Activated CD4-positive, alpha-beta memory T cell treated with anti-CD3 and anti-CD28 coated beads, Interleukin-2, amount 10 ng/mL, durations not matched to agents 7 days and 5 days (primary cell): ENCODE measurements at places on chromosomes 6 and 20.

- no peaks in the 10 kb centered on the region for H3K27me3 ChIP-seq
- H3K4me3 ChIP-seq = no peak overlapping the region
- no peak overlapping the region for H3K27ac ChIP-seq
- DNase-seq = no peak
- H3K36me3 ChIP-seq = no peaks in the 10 kb centered on the region
Measured at GRCh38 chr6:120378582-120379220, 955.6 kb downstream of the TBC1D32 start.

DNA sequence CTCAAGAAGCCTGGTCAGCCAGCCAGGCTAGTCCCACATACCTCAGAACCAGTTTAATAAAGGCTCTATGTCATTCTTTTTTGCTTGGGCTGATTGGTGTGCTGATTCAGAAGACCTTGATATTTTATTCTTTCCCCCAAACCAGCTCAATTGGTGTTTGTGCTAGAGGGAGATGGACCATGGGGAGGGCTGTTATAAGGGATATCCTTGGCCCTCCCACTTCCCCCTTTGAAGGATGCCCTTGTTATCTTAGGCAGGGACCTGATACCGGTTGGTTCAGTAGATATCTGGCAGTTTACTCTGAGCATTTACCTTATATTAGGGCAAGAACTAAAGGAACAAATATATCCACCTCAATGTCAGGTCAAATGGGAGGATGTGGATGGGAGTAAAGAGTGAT lies 207.4 kb downstream of the LRFN2 start:
- H3K27me3 ChIP-seq = peaks cover 4% of the 10 kb centered on the region
- no peak overlapping the region for H3K4me3 ChIP-seq
- no peak overlapping the region for H3K27ac ChIP-seq
- H3K4me1 ChIP-seq = no peaks in the 10 kb centered on the region
- H3K36me3 ChIP-seq = no peaks in the 10 kb centered on the region

DNA sequence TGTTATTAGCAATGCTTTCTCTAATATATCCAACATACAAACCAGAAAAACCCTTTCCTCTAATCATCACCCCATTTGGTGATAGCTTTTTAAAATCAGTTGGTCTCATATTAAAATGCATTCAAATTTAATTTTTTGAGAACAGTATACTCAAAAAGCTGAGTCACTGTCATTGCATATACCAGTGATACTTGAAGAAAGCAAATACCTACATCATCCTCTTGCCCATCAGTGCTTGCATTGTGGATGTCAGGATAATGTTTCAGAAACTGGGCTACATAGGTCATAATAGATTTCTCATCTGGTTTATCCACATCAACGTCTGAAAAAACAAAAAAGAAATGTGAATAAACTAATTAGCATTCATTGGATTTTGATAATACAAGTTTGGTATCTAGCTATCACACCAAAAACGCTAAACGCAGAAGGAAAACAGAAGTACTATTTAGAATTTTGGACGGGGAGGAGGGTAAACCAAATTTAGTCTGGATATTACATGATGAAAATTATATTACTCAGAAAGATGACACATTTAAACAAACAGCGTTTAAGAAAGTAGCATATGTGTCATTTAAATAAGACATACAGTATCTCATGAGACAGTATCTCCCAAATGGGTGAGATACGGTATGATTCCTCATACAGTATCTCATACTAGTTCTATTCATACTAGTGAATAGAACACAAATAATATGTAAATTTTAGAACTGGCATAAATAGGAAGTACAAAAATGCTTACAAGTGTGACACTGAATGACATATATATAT lies 134.6 kb downstream of the SYNE1 start:
- H3K27me3 ChIP-seq = peaks cover 2% of the 10 kb centered on the region
- H3K4me1 ChIP-seq = no peaks in the 10 kb centered on the region
- no peak overlapping the region for H3K27ac ChIP-seq
- H3K36me3 ChIP-seq = no peaks in the 10 kb centered on the region
- H3K4me3 ChIP-seq = no peak overlapping the region

DNA sequence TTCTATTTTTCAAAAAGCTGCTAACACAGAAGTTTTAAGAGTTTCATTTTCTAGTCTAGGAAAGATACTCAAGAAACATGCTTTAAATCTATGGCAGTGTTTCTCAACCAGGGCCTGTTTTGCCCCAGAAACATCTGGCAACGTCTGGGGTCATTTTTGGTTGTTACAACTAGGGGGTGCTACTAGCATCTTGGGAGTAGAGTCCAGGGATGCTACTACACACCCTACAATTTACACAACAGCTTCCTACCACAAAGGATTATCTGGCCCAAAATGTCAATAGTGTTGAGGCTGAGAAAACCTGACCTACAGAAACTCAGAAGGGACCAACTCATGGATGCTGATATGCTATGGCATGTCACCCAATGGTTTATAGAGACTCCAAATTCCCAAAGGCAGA lies 24.4 kb downstream of the SERAC1 start:
- H3K36me3 ChIP-seq = peaks cover 26% of the 10 kb centered on the region
- H3K4me3 ChIP-seq = no peak overlapping the region
- no peak for DNase-seq
- peaks cover 4% of the 10 kb centered on the region for H3K4me1 ChIP-seq
- H3K27ac ChIP-seq = no peak overlapping the region
- H3K27me3 ChIP-seq = no peaks in the 10 kb centered on the region

- no peaks in the 10 kb centered on the region for H3K4me1 ChIP-seq
- peaks cover 6% of the 10 kb centered on the region for H3K27me3 ChIP-seq
- DNase-seq = no peak
- H3K36me3 ChIP-seq = no peaks in the 10 kb centered on the region
- no peak overlapping the region for H3K27ac ChIP-seq
Measured at GRCh38 chr20:48241482-48241881, 456.2 kb upstream of the SULF2 start.

GRCh38 chr6:85594197-85594930 lies 706 bp upstream of the SNX14 start:
- peak overlapping the region; percentile 90 for H3K27ac ChIP-seq
- H3K36me3 ChIP-seq = peaks cover 35% of the 10 kb centered on the region
- no peaks in the 10 kb centered on the region for H3K27me3 ChIP-seq
- H3K4me3 ChIP-seq = peak overlapping the region; percentile 84
- peaks cover 28% of the 10 kb centered on the region for H3K4me1 ChIP-seq
- no peak for DNase-seq

- peak overlapping the region; percentile 98 for H3K4me3 ChIP-seq
- DNase-seq = no peak
- H3K27me3 ChIP-seq = no peaks in the 10 kb centered on the region
Measured at GRCh38 chr20:35739294-35740163, 2.5 kb downstream of the RBM39 start.

- H3K4me3 ChIP-seq = no peak overlapping the region
- peaks cover 48% of the 10 kb centered on the region for H3K27me3 ChIP-seq
- H3K27ac ChIP-seq = no peak overlapping the region
- peaks cover 12% of the 10 kb centered on the region for H3K4me1 ChIP-seq
Measured at GRCh38 chr6:169798764-169799473, 47.5 kb downstream of the ERMARD start.
